ENCODE measurements at places on chromosomes 6 and 20.

- DNase-seq = no peak
These were observed 34.9 kb upstream of the HEY2 start for GRCh38 chr6:125714441-125715090.

- no peak for DNase-seq
These were observed 281.7 kb upstream of the GJE1 start for GRCh38 chr6:141851063-141851462.

GRCh38 chr20:16952965-16953364, 204.8 kb downstream of the OTOR start:
- DNase-seq = no peak

GRCh38 chr6:22825210-22825609, 255.8 kb downstream of the HDGFL1 start:
- DNase-seq = no peak

DNA sequence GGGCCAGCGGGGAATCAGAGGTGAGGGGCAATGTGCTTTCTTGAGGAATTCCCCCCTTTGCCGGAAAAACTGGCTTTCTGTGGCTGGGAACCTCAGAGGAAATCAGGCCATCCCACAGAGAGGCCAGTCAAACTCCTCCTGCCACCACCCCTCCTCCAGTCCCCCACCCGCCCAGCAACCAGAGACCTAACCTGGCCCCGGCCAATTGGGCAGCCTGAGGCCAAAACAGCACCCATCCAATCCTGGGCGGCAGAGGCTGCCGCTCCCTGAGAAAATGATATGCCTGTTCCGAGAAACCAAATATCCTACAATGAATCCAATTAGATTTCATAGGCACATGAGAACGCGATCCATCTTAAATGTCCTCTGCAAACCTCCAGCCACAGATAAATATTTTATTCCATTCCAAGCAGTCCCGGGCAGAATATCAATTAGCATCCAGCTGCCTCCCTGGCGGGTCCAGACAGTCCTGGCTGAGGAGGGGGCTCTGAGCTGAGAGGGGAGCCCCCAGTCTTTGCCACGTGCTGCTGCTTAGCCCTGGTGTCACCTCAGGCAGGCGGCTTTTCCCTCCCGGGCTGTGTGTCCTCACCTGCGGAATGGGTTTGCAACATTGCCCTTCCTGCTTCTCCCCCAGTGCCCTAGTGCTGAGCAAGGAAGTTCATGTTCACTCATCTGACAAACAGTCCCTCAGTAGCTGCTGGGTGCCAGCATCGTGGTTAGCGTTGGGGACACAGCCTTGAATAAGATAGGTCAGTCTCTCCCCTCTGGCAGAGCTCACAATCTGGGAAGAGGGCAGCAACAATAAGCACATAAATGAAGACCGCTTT, 95.0 kb downstream of the DLGAP4 start:
- no peak for DNase-seq

DNA sequence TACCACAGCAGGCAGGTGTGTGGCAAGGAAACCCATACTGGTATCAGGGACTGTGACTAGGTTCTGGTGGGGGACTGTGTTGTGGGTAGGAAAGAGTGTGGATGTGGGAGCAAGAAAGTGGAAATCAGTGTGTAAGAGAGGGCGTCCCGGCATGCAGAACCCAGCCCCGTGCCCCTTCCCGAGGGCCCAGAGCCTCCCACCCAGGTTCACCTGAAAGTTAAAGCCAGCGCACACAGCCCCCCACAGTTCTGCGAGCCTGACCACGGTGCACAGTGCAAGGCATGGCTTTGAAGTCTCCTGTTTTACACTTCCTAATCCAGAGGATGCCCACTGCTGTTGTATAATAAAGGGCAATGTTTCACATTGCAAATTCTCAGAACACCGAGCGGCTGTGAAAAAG, 22.7 kb downstream of the MAFB start:
- no peak for DNase-seq

DNA sequence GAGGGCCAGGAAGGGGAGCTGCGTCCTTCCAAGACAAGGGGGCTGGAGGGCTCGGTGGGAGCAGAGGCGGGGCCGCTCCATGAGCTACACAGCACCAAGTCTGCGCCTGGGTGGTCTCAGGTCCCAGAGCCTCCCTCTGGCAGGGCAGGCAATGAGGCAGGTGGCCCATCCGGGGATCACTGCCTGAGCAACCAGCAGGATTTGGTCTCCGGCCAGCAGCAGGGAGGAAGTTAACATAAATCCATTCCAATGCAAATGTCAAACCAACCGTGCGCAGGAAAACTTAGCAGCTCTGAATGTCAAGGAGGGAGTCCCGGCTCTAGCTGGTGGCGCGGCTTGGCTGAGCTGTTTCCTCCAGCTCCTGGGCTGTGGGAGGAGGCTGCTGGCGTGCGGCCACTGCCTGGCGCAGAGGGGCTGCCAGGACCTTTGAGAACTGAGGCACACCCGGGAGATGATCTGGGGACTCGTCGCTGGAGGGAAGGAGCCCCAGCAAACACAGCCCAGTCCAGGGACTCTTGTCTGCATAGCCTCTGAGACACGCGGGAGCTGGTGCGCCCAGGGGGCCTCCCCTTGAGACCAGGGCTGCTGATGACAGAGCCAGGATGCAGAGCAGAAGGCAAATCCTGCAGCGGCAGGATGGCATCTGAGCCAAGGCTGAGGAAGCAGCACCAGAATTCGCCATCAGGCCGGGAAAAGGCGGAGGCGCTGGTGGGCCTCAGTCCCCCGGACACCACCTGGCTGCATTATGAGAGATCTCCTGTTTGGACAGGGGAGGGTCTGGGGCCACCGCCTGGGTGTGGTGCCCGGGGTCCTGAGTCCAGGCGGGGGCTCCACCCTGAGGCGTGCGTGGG, 33.1 kb upstream of the CHRNA4 start:
- peak; percentile 84 for DNase-seq

GRCh38 chr6:45822246-45822812, 193.3 kb downstream of the CLIC5 start:
- DNase-seq = no peak

DNA sequence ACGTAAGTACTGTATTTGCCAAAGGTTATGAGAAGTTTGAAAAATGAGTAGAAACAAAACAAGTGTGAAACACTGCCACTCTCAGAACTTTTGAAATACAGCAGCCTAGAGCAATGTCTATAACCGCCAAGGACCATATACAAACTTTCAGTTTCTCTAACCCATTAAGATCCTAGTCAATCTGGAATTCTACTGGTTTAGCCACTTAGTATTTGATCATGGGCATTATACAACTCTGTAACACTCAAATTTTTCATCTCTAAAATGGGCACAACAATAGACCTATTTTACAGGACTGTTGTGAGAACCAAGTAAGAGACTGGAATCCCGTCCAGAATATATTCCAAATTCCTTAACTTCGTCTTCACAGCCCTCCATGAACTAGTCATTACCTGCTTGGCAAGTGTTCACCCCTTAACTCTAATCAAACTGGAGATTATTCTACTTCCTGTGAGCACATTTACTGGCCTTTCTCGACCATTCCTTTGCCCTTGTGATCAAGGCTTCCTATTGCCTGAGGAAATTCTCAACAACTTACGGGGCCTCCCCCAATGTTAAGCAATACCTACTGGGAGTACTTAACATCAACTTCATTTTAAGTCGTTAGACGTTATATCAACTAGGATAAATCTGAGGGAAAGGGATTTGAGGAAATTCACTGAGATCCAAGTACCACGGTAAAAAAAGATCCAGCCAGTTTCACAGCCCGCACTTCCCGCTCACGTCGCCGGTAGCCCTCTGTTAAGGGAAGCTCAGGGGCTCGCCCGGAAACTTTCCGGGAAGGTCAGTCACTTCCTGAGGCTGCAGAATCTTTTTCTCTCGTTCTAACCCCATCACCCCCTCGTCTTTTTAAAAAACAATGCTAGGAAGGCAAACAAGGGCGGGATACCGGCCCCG, 1.1 kb downstream of the EIF2S2 start:
- peak; percentile 65 for DNase-seq

GRCh38 chr20:20037960-20038359, 14.3 kb downstream of the CRNKL1 start:
- DNase-seq = peak; percentile 16

GRCh38 chr6:157905590-157906342, 75.9 kb upstream of the SYNJ2 start:
- peak; percentile 69 for DNase-seq

GRCh38 chr6:72175916-72176315, 289.6 kb downstream of the RIMS1 start:
- no peak for DNase-seq

DNA sequence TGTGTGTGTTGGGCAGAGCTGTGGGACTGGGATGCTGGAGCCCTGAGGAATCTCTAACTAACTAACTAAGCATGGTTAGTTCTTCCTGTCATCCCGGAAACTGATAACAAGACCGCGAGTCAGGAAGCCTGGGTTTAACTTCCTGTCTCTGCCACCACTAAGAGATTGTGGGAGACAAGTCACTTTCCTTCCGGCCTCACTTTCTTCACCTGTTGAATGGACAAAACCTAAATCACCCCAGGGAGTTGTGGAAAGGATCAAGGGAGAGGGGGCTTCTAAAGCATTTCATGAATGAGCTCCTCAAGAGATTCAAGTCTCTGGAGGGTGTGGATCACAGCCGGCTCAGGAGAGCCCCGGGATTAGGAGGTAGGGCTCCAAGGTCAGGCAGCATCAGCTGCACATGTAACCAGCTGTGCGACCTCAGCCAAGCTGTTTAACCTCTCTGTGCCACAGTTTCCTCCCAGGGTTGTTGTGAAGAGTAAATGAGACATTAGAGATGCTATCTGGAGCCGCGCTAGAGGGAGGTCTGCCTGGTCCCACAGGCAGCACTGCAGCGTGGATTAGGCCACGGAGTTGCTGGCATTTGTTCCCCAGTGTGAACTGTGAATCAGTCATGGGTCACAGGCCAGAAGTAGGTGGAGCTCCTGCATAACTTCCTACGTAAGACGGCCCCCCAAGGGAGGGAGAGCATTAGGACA, 105.1 kb downstream of the TOX2 start:
- DNase-seq = no peak

- no peak for DNase-seq
These were observed 34.2 kb upstream of the C20orf203 start for GRCh38 chr20:32707691-32708581.

- DNase-seq = no peak
These were observed 97.0 kb downstream of the TRERF1 start for GRCh38 chr6:42354702-42355101.

- no peak for DNase-seq
These were observed 927.4 kb downstream of the KIF16B start for GRCh38 chr20:15645816-15646215.

- DNase-seq = no peak
These were observed 97.5 kb downstream of the GMDS start for GRCh38 chr6:2147766-2148448.

GRCh38 chr6:152750694-152751093, at the start of gene VIP:
Gene VIP, plus strand, starts transcription at chr6:152750797. Its CDS starts 1,381 bp downstream, at chr6:152752178.
- peak; percentile 4 for DNase-seq

GRCh38 chr6:17863901-17864754, 123.3 kb downstream of the KIF13A start:
- no peak for DNase-seq

DNA sequence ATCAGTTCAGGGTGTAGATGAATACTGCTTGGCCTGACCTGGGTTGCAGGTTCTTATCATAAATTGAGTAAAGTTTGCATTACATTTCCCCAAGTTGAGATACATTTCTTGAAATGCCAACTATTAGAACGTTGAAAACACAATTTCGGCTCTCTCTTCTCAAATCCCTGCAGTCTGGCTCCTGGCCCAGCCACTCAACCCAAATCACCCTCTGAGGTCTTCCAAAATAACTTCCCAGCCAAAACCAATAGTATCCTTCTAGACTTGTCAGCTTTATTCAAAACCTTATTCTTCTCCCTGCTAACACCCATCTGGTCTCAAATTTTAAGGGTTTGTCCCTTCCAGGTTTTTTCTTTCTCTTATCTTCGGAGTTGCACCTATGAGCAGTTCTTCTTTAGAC, 263.6 kb downstream of the EYA4 start:
- DNase-seq = peak; percentile 62

- peak; percentile 48 for DNase-seq
These were observed 766 bp downstream of the SLC16A10 start for GRCh38 chr6:111087871-111088667.

DNA sequence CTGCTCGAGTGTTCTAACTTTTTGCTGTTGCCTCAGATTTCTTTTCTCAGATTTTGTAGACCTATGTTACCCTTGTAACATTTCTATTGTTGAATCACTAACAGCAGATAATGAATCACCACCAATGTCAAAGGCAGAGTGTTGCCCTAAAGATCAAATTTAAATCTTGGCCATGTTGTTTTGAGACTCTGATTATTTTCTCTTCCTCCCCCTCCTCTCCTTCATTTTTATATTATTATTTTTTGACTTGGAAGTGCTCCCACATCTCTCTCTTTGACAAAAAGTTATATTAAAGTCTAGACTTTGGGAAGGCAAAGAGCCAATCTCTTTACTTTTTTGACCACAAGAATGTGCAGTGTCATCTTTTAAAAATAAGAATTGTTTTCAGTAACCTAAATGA, 422.7 kb downstream of the NKAIN2 start:
- DNase-seq = no peak

DNA sequence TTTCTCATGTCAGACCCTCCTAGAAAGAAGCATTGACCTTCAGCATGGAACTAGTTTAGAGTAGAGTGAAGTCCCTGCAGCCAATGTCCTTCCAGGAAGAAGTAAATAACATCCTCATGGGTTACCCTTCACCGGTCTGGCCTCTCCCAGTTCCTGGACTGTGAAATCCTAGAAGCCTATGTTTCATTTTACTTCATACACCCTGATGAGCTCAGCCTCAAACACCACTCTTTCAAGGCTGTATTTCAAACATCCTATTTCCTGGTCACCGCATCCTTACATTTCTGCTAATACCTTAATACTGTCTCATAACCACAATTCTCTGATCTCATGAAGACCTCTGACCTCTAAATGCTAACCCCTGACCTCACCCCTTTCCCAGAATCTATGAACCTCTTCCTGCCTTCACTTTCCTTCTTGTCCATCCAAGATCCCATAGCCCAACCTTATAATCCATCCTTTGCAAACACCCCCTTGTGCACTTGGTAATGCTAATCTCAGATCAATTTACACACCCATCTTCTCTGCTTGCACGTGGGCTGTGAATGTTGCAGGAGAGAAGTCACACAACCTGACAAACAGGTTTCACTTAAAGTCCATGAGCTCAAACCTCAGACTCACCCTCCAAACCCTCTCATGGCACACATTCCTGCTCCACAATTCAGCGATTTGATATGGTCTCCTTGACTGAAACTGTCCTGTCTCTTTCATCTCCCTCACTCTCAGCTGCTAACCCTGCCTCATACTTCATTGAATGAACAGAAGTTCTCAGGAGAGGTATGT, 30.2 kb downstream of the SLC2A10 start:
- DNase-seq = peak; percentile 69

GRCh38 chr6:10338151-10338550, 76.7 kb downstream of the TFAP2A start:
- no peak for DNase-seq

DNA sequence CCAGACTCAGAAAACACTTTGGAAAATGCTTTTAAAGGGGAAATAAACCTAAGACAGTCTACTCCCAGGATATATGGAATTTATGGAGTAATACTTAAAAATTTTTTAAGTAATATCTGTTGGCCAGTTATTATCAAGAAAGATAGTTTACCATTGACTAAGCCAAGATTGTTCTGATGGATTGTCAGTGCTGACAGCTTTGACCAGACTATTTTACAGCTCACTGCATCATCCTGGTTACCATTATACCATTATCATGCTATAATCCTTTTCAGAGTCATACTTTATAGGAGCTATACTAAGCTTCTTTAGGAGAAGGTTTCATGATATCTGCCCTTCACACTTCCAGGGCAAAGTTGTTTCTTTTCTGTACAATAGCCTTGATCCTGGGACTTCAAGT, 16.5 kb downstream of the GTF2H5 start:
- no peak for DNase-seq

Data from lung (tissue), 17 donors.